ENCODE measurements at places on chromosomes 12 and 14.

GRCh38 chr12:79737875-79738718 is 47.3 kb upstream of the PAWR start:
- DNase-seq = peak; percentile 15

GRCh38 chr12:879641-880040 is 69.9 kb downstream of the RAD52 start:
- DNase-seq = no peak

DNA sequence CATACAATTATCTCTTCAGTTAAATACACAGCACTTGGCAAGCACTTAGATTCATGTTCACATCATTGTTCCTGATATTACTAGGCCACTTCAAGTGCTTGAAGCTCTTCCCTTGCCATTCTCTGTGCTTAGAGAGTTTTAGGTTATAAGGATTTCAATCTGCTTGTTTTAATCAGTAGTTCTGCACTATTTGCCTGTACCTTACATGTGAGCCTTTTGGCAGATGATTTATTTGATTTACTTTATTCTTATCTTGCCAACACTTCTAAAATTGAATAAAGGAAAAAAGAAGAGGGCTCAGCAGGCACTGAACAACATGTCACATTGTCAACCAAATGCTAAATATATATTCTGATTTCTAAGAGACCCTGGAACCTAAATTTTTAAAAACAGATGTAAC is 363.8 kb upstream of the USP15 start:
- peak; percentile 19 for DNase-seq

DNA sequence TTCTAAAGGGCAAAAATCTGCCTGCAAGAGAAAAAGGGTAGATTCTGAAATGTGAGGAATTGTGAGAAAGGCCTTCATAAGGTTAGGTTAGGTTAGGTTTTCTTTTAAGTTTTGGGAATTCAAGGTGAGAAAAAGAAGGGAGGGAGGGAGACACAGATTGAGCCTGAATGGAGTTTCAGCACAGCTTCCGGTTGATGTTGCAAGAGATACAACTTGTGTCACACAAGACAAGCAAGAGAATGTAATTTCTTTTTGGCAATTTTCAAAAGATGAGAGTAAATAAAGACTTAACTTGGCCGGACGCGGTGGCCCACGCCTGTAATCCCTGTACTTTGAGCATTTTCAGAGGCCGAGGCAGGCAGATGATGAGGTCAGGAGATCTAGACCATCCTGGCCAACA is 63.8 kb downstream of the CPSF2 start:
- DNase-seq = no peak

GRCh38 chr12:110813285-110813684 is 33.5 kb upstream of the CCDC63 start:
- DNase-seq = peak; percentile 46

GRCh38 chr12:118065380-118065779 is 4.4 kb upstream of the WSB2 start:
- no peak for DNase-seq

GRCh38 chr12:65670775-65671174 is 153.5 kb upstream of the HMGA2 start:
- no peak for DNase-seq

DNA sequence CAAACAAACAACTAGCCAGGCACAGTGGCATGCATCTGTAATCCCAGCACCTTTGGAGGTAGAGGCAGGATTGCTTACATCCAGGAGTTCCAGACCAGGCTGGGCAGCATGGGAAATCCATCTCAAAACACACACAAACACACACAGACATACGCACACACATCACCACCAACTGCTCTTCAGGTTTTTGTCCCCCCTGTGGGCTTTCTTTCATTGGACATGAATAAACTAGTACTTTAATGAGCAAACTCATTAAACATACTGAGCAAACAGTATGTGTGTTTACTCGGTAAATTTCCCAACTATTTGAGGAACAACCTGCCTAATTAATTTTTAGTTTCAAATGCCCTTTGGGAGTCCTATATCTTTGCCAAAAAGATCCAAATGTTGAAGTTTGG is 10.1 kb upstream of the RASSF3 start:
- DNase-seq = no peak

GRCh38 chr14:105069871-105070759 is 4.9 kb upstream of the GPR132 start:
- no peak for DNase-seq

DNA sequence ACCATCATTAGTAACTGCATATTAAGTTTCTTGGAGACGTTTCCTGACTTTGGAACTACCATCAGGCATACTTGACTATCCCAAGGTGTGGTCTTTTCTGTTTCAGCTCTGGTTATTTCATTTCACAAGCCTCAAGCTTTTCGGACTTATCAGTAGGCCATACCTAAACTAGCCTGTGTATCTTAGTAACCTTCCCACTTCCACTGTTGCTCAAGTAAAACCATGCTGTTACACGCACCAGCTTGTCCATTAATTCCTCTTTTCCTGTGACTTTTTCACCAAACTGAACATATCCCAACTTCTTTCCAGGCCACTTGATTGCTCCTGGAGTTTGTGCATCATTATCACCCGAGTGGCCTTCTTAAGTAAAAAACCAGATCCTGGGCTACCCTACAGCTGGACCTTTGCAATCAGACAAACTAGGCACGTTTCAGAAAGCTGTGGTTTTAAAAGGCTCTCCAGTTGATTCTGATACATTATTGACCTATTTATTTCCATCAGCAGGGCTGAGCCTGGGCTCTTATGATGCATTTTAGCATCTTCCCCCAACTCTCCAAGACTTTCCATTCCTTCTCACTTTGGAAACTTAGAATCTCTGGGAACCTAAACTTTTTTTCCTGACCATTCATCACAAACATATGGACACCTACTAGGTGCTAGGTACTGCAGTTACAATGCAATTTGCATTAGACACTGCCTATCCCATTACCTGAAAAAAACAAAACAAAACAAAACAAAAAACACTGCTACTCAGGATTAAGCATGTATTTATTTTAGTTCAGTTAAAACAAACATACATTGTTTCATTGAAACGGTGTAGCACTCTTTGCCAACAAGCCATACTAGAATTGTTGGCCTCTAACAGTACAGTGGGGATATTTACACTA is 14.9 kb downstream of the SLC38A2 start:
- no peak for DNase-seq

- no peak for DNase-seq
Measured at GRCh38 chr14:89060191-89060590, 235.7 kb downstream of the TTC8 start.

GRCh38 chr12:94815958-94816357 is 165.6 kb upstream of the TMCC3 start:
- no peak for DNase-seq

DNA sequence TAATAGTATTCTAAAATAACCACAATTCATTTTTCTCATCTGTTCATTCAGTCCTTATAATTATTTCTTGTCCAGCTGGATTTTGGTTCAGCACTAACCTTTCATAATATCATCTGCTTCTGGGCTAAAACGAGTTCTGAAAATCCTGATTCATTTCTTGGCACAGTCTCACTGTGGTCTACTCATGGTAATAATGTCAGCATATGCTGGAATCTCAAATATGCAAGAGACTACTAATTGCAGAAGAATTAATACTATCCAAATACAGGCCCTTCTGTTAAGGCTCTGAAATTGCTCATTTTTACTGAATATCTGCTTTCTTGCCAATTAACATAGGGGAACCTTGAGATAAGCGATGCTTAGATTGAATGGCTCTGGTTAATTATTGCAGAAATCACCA is 597.1 kb downstream of the RPL10L start:
- DNase-seq = no peak

DNA sequence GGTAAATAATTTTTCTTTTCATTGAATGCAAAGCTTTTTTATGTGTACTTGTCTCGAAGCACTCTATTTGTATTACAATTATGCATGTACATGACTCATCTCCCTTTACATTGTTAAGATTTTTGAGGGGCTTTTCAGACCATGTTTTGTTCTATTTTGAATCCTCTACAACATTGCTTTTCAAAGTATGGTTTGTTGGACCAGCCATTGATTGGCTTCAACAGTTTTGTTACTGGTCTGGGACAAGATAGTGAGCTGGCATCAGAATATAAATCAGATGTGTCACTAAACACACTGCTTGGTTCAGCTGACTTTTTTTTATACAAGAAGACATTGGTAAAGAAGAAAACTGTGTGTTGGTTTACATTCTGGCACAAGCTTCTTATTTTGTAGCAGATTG is 122.3 kb downstream of the MON2 start:
- no peak for DNase-seq

- DNase-seq = no peak
Measured at GRCh38 chr12:102478405-102479098, 1.8 kb downstream of the IGF1 start.

GRCh38 chr12:114402084-114402717 is 3.7 kb downstream of the TBX5 start:
- no peak for DNase-seq

DNA sequence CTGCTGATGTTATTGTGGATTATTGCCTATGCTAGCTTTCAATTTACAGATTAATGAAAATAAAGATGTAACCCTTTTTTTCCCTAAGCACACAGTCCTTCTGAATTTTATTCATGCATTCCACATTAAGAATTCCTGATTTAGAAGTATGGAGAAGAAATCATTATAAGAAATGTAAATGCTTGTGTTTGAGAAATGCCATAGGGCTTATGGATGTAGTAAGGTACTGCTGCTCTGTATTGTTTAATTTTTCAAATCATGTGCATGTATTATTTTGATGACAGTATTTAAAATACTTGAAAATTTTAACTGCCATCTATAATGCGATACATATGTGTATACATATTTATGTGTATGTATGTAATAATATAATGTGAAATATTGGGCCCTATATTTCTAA is 167.1 kb upstream of the SOX5 start:
- no peak for DNase-seq

DNA sequence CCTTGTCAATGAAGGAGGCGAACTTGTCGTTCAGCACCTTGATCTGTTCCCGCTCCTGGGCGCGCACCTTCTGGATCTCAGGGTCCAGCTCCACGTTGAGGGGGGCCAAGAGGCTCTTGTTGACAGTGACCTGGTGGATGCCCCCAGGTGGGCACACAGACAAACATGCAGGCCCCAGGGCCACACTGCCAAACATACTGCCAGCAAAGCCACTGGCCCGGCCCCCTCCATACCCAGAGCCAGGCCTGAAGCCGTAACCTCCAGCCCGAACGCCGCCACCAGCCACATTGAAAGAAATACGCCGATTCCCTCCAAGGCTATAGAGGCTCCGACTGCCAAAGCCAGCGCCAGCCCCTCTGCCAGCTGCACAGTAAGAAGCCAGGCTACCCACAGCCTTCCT is 337 bp downstream of the KRT74 start:
- no peak for DNase-seq

GRCh38 chr14:30185832-30186231 is 258.2 kb upstream of the PRKD1 start:
- no peak for DNase-seq

GRCh38 chr12:116933091-116933490 is 22.3 kb downstream of the FBXW8 start:
- DNase-seq = no peak

GRCh38 chr12:11688831-11689230 is 39.4 kb downstream of the ETV6 start:
- DNase-seq = no peak

GRCh38 chr12:118120579-118121363 is 15.2 kb upstream of the PEBP1 start:
- no peak for DNase-seq

GRCh38 chr12:29572464-29572863 is 75.0 kb upstream of the OVCH1 start:
- no peak for DNase-seq

DNA sequence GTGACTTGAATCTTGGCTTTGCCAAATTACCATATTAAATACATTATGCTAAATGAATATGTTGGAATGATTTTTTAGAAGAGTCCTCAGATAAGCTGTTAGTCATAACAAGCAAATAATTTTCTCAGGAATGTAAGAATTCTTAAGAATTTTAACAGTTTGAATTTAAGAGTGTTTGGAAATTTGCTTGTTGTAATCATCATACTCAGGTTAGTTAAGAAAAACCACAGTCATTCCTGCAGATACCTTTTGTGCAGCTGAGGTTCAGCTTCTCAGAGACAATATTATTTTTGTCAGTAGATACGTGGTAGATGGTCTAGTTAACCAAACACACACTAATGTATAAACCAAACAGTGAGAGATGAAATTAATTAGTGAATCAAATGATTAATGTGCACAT is 8.9 kb downstream of the WNK1 start:
- no peak for DNase-seq

DNA sequence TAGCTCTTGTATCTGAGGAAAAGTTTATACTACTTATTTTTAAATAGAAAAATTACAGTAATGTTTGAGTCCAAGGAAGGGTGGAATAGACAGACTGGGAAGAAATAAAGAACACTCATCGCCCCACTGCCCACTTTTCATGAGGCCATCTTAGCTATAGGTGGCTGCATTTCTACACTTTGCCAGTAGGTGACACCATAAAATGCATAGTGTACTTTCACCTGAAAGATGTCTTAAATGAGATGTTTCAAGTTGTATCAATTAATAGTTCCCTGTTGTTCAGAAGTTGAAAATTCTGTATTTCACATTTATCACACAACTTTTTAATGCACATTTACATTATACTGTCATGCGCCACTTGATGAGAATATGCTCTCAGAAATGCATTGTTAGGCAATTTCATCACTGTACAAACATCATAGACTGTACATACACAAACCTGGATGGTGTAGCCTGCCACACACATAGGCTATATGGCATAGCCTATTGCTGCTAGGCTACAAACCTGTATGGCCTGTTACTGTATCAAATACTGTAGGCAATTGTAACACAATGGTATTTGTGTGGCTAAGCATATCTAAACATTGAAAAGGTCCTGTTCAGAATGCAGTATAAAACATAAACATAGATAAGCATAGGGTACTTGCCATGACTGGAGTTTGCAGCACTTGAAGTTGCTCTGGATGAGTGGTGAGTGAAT is 27.6 kb downstream of the PMCH start:
- DNase-seq = no peak

GRCh38 chr12:31444736-31445135 is 118.8 kb upstream of the SINHCAF start:
- DNase-seq = no peak

GRCh38 chr12:45419317-45419814 is 203.5 kb downstream of the ANO6 start:
- no peak for DNase-seq

Measured in NCI-H524 (cell line).